ENCODE measurements at places on chromosomes 1 and 21. TPM values are rescaled to one million over a fixed set of nuclear protein-coding genes. Genes with fewer than 3 reads are reported as not detected.

The KPRP gene
- 0.14 TPM for total RNA-seq

DNA sequence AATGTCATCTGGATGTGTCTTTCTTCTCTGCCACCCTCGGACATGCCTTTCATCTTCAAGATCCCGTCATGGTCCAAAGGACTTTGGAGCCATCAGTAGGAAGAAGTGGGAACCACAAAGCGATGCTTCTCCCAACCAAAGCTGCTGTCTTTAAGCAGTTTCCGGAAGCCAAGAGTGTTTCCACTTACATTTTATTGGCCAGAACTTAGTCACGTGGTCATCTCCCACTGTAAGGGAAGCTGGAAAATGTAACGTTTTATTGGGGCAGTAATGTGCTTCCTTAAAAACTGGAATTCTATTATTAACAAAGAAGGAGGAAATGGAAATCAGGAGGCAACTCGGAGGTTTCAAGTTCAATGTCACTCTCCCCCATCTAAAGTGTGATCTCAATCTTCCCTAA, 170.8 kb downstream of the ATG4C start:
- DNase-seq = no peak

DNA sequence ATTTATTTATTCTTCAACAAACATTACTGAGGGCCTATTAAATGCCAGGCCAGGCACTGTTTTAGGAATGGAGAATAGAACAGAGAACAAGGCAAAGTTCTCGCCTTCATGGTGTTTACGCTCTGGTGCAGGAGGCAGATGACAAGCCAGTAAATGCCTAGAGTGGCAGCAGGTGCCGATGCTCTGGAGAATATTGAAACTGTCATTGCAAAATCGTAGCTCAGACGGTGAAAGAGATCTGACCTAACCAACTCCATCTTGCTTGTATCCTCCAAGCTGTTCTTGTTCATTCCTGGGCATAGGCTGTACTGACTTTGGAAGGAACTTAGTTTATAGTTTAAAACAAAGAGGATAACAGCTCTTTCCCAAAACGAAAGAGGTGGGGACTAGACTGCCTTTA, 13.5 kb upstream of the ENO1 start:
- DNase-seq = no peak

The FHAD1 gene
- total RNA-seq = not detected

DNA sequence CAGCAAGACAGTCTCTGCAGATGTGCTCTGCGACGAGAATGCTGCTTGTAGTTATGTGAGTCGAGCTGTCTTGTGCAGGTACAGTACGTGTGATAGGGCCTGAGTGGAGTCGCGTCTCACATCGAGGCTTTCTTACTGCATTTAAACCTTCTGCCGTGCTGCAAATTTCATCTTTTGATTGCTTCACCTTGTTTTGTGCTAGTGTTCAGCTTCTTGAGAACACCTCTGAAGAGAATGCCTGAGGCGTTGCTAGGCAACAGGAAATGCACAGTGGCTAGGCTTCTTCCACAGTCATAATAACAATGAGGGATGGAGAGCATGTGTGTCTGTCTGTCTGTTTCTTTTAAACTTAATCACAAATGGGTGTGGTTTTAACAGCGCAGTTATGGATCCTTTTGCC, 52.9 kb downstream of the MRPS6 start:
- no peak for DNase-seq

- no peak for DNase-seq
Measured at GRCh38 chr1:57858740-57859139, 434.9 kb upstream of the DAB1 start.

The PDZK1IP1 gene
- not detected for total RNA-seq

GRCh38 chr21:28174701-28175100, 818.0 kb downstream of the LTN1 start:
- no peak for DNase-seq

DNA sequence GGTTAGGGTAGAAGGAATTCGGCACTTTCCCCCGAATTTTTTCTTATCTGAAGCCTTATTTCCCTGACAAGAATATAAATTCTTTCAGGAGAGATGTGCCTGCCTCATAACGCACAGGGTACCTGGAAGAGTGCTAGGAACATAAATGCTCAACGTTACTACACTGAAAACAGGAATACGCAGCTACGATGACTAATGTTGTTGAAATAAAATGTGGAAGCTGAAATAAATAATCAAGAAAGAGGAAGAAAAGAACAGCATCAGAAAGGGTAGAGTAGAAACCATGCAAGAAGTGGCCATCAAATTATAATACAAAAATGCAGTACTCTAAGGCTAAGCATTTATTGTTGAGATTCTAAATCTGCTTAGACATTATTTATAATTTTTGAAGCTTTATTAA, 33.9 kb downstream of the SLC66A1 start:
- DNase-seq = no peak

DNA sequence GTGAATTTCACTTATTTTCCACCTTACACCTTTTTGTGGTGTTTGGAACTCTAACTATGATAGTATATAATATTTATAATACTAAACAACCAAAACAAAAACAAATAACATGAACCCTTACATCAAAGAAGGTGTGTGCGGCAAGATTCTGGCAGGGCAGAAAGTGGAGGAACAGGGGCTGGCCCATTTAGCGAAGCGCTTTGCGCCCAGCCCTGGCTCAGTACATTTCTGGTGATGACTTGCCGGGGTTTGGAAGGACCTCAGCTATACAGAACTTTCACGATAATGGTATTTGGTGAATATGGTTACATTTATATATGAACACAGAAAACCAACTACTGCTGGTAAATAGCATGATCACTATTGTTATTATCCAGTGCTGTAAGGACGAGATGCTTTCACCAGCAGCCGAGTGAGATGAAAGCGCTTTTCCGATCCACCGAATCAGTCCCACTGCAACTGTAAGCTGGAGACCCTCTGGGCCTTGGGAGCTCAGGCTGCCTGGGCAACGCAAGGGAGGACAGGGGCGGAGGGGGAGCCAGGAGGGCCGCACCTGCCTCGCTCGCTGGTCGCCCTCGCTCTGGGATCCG, 63.9 kb downstream of the CD247 start:
- no peak for DNase-seq

- DNase-seq = no peak
Measured at GRCh38 chr21:20645344-20645743, 352.9 kb upstream of the NCAM2 start.
